ENCODE measurements at places on chromosomes 2 and 18.

GRCh38 chr2:127680706-127681287 is 5.5 kb upstream of the LIMS2 start:
- no peak for DNase-seq

GRCh38 chr2:162908567-162908966 is 70.0 kb upstream of the KCNH7 start:
- peak; percentile 64 for DNase-seq

DNA sequence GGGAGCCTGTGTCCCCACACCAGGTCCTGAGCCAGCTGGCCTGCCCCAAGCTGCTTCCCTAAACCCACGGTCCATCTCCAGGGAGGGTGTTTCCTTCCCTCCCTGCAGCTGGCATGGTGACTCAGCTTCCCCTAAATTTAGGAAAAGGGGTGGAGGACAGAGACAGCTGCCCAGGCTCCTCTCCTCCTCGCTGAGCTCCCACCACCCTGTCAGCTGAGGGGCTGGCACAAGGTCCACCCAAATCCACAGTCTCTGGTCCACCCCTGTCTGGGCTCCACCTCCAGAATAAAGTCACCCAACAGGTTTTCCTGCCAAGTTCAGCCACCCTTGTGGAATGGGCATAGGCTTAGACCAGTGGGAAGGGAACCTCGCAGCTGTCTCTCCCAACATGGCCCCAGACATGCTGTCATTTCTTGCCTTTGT is 156.5 kb downstream of the TNS1 start:
- no peak for DNase-seq

DNA sequence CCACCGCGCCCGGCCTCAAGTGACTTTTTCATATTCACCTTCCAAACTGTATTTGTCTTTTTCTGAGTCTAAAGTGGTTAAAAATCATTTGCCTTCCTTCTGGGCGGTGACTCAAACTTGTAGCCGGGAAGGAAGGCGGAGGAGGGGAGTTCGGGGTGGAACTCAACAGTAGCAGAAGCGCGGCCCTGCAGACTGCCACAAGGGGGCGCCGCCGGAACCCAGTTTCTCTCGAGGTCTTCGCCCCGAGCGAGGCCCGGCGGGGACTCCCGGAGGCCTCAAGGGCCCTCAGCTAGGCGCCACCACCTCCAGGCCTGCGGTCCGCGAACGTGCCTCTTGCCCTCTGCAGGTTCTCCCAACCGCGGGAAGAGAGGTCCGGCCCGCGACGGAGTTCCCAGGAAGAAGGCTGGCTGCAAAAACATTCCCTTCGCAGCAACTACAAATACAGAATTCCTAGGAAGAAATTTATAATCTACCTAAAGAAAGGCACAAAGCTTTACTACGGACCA is 16.8 kb upstream of the ITM2C start:
- peak; percentile 95 for DNase-seq

DNA sequence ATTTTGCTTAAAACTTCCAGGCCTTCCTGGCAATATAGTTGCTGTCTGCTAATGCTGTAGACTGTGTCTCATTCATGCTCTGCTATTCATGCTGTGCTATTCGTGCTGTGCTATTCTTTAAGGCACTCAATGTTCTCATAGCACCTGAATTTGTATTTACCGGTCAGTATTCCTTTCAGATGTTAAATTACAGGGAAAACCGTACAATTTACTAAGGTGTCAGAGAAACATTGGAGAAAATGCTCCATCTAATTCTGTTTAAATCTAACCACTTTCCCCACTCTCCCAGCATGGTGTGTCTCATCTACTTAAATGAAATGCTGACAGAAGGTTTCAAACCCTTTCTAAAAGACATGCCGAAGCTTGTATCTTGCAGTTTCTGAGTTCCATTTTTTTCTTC is 25.0 kb downstream of the FAM171B start:
- DNase-seq: no peak

DNA sequence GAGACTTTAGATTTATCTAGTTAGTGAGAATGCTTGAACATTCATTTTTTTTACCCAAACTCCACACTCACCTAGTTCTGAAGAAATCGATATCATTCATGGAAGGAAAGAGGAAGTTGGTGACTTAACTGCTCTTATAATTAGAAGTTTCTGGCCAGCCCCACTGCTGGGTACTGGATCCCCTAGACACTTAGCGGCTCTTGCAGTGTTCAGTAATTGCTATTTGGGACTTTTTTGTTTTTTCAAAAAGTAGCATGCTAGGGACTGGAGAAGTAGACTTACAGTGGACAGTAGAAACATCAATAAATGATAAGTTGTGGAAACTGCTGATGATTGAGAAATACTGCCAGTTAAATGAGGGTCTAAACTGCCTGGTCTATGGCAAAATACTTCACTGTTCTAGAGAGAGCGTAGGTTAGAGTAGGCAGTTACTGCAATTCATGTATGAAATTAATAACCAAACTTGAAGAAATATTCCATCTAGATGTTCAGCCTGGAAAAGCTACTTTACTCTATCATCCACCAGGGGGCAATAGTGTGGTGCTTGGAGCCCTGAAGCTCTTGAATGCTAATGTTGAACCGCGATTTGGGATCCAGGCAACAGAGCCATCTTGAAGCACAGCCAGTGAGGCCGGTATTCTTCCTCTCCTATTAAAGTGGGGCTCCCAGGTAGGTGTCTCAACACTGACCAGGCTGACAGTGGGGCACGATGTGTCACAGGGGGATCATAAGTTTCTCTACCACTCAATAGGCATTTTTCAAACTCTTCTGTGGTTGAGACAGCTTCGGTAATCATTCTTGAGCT is 146.1 kb upstream of the SESTD1 start:
- DNase-seq: peak; percentile 89

- no peak for DNase-seq
Measured at GRCh38 chr2:9543557-9543956, 12.1 kb downstream of the ADAM17 start.

DNA sequence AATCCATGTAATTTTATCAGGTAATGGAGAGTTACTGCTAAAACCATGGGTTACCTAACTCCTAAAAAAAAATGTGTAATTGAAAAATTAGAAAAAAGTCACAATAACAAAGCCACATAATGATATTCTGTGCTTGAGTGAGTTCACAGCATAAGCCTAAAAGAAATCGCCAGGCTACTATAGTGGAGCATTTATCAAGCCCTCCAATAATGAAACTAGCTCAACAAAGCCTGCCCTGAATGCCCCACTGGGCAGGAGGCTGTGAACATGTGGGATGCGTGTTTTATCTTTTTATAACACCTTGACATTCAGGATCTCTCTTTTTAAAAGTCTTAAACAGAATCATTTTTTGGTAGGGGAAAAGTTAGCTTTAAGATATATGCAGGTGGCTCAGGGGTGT is 86.3 kb downstream of the KCTD18 start:
- DNase-seq: no peak

- no peak for DNase-seq
Measured at GRCh38 chr18:29853126-29853525, 1189.4 kb downstream of the DSC3 start.

- DNase-seq: no peak
Measured at GRCh38 chr2:227374158-227374557, 4.9 kb downstream of the TM4SF20 start.

- DNase-seq: no peak
Measured at GRCh38 chr18:56509656-56510055, 128.7 kb downstream of the TXNL1 start.

- DNase-seq: no peak
Measured at GRCh38 chr2:128439031-128439790, 120.5 kb upstream of the HS6ST1 start.

DNA sequence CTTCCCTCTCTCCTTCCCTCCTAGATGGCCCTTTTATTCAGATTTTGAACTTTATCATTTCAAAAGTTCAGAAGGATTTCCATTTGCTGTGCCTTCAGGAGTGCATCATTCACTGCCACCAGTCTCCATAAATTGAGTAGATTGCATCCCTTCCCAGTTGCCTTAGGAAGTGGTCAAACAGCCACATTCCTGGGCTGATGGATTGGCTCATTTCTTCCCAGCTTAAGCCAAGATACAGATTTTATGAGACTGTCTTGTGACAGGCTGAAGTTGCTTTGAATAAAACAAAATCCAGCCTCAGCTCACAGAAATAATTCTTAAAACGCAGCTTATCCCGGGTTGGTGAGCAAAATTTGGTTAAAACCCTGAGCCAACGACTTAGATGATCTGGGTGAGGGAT is 9.8 kb downstream of the NRP2 start:
- no peak for DNase-seq

GRCh38 chr2:71884303-71885042 is 263.2 kb downstream of the CYP26B1 start:
- no peak for DNase-seq

DNA sequence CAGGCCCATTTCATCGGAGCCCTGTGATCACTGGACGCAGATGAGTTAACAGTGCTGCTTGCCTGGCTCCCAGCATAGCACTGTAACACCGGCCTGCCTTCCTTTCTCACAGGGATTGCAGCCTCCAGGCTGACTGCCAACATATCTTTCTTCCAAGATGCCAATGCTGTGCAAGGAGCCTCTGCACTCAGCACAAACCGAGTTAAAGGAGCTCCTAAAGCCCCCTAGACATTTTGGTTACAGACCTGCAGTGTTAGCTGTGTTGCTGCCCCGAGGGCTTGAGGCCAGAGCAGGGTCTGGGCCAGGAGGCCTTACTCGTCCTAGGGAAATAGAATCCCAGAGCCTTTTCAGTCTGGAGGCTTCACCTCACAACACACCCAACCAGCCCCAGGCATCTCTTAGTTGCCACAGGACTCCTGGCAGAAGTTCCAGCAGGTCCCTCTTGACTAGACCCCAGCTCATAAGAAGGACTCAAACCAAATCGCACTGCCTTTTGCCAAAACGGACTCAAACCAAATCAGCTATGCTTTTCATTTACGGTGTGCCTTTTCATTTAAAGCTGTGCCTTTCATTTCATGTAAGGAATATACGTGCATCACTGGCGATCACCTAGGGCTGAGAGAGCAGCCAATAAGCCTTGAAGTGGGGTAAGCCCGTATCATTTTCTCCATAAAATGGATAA is 58.4 kb upstream of the EML4 start:
- no peak for DNase-seq

DNA sequence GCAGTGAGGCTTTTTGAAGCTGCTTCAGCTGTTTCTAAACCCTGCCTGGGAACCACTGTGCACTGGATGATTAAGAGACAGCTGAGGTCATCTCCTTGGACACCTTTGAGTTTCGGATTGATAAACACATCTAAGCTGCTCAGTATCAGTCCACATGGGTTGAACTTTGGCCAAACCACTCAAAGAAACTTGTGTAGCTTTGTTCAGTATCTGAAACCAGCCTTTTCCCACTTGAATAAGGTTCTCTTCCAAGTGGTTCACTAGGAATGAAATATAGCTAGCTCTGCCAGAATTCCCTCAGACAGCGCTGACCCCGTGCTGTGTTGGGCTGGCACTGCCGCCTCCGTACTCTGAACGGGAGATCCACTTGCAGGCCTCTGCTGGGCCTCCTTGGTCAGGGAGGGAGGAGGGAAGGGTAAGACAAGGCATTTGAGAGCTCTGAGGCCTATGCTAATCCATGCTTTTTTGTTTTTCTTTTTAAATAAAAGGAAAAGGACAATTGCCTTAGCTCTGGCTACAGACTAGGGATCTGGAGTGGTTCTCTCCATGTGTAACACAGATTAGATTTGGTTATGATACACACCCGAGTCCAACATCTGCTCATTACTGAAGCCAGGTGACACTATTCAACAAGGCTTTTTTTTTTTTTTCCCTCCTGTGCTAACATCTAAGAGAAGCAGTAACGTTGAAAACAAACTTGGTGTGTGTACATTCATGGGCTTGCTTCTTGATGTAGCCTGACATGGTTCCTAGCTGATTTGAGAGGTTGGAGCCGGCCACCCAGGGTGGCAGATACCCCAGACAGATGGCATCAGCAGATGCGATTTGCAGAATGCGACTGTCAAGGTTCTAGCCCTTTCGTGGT is 67.7 kb downstream of the NCK2 start:
- DNase-seq: no peak

- no peak for DNase-seq
Measured at GRCh38 chr2:232689152-232689910, 7.8 kb upstream of the GIGYF2 start.

DNA sequence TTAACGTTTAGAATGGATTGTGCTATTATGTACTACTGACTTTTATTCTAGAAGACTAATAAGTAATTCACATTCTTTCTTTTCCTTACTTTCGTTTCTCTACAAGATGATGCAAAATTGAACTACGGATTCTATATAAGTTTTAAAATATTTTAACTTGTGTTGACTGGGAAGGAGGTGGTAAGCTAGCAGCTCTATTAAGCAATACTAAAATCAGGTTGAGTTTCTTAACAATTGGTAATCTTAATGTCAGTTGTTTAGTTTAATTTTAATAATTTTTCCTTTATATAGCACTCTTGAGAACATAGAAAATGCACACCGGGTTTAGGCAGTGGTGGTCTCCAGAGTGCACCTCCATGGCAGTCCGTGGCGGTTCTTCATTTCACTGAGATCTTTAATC is 215.2 kb downstream of the MCFD2 start:
- no peak for DNase-seq

DNA sequence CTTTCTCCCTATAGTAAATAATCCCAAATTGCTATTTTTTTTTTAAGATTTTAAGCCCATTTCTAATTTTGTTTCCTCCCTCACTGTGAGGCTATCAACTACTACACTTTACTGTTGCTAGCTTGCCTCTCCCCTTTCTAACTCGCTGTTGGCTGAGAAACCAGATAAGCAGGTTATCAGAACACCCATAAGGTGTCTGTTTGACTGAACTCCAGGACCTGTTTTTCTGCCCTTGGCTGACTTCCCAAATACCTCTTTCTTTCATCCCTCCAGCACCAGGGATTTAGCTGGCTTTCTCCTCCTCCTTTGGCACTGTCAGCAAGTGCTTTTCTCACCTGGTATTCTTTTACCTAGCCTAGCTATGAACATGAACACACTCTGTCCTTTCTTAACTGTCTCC is 11.1 kb downstream of the TRAK2 start:
- DNase-seq: peak; percentile 39

GRCh38 chr2:64142741-64143168 is 1.5 kb downstream of the PELI1 start:
- no peak for DNase-seq

- DNase-seq: no peak
Measured at GRCh38 chr2:150624001-150624401, 136.5 kb upstream of the RND3 start.

Measured in GM23338 (cell line).